Right atrium auricular region (tissue), 2 donors: ENCODE measurements at places on chromosomes 2 and 18. TPM values are rescaled to one million over a fixed set of nuclear protein-coding genes. Genes with fewer than 3 reads are reported as not detected.

- peak; percentile 66 for DNase-seq
Measured at GRCh38 chr2:62293490-62294271, 97.8 kb downstream of the B3GNT2 start.

- peak; percentile 76 for DNase-seq
Measured at GRCh38 chr18:36711813-36712444, 116.9 kb downstream of the TPGS2 start.

GRCh38 chr2:240477916-240478315 lies 42.5 kb downstream of the GPC1 start:
- peak; percentile 36 for DNase-seq

Gene CRYGC
- total RNA-seq, result not detected

DNA sequence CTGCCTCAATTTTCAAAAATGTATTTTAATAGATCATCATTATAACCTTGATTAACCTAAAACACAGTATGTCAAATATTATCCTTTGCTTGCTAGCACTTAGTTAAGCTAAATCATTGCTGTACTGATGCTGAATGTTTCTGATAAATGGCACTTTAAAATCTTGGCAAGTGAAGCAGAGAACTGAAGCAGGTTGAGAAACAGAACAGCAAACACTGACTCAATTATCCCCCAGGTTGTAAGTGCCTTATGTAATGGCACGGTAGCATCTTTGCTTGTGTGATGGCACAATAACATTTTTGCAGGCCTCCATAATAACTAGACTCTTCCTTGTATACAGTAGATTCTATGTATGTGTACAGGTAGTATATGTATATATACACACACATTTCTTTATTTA lies 33.8 kb downstream of the ARHGAP15 start:
- no peak for DNase-seq

DNA sequence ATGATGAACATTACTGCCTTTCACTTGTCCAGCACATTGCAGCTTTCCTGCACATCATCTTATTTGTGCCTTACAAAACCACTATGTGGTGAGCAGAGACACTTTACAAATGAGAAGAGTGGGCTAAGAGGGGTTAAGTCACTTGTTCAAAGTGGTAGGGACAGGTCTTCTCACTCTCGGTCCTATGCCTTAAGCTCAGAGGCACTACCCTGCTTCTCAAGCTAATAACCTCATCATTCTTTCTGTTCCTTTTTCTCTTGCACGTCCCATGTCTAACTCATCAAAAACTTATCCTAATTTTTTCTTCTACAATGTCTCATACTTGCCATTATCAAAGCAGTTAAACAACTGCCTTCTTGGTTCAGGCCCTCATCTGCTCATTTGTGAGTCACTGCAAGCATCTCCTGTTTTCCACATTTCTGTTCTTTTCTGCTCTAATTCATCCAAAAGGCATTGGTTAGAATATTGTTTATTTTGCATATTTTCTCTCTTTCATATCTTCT lies 21.9 kb upstream of the NCOA1 start:
- DNase-seq, result no peak

DNA sequence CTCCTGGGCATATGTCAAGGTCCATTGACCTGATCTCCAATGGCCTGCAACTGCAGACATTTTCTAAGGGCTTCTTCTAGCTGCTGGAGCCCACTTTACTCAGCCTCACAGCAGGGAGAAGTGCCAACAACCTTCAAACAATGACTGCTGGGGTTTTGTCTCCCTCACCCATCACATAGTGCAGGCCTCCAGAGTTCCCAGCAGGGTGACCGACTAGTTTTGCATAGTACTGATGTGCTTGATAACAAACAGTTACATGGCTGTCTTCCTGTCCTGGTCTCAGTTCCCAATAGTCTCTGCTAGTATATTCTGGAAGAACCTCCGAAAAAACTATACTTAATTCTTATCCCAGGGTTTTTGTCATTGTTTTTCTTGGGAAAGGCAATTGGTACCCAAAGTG lies 10.4 kb upstream of the NETO1 start:
- DNase-seq, result no peak

- DNase-seq, result no peak
Measured at GRCh38 chr2:162125138-162125537, 26.9 kb downstream of the GCG start.

Gene SLC4A1AP
- 18.2 TPM for total RNA-seq

- no peak for DNase-seq
Measured at GRCh38 chr2:224058048-224058775, 19.1 kb upstream of the SERPINE2 start.

DNA sequence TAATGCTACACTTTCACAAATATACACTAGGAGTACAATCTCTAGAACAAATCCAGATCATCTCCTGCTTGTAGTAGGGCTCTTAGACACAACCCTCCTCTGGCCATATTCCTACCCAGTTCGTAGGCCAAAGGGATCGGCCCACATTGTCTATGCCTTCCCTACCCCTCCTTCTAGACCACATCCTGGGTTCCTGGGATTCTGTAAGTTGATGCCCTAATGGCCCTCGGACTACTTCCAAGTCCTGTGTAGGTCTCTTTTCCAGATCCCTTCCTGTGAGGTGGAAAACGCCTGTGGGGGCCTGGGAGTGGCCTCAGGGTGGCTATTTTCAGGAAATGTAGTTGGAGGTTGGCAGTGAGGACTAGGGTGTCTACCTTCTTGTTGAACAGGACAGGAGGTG lies 289.7 kb downstream of the ZNF385B start:
- no peak for DNase-seq

DNA sequence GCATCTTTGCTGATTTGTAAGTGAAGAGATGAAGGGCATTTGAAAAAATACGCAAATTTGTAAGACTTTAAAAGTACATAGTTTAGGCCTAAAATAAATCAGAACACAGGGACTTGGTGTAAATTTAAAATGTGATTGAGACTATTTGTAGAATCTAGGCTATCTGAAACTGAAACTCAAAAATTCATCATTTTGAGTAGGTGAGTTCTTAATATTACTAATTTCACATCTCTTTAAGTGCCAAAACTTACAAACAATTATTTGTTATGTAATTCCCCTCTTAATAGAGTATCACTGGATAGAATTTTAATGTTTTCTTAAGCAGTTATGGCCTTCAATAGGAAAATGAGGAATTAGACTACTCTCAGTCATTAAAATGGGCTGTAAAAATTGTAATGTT lies 14.0 kb upstream of the HRH4 start:
- DNase-seq, result no peak

GRCh38 chr2:37343537-37344434 lies 644 bp upstream of the QPCT start:
- no peak for DNase-seq

GRCh38 chr2:85151026-85151425 lies 17.8 kb downstream of the TCF7L1 start:
- no peak for DNase-seq
